Natural killer cell (primary cell): ENCODE measurements at places on chromosomes 4 and X.

GRCh38 chrX:151384807-151385206 lies 12.2 kb upstream of the VMA21 start:
- no peak for DNase-seq

DNA sequence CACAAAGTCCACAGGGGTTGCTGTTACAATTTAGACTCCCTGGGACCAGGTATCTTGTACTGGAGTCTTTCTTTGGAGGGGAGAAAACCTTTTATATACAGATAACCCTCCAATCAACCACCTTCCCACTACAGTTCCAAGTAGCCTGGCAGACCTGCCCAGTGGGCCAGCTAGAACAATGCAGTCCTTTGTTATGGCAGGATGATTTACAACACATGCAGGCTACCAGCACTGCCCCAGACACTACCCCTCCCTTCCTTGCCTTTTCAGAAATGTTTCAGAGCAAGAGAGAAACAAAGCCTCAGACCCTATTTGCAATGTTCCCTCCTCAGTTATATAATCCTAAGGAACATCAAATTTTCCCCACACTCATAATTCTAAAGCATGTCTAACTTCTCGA lies 11.1 kb downstream of the RASL11B start:
- no peak for DNase-seq

DNA sequence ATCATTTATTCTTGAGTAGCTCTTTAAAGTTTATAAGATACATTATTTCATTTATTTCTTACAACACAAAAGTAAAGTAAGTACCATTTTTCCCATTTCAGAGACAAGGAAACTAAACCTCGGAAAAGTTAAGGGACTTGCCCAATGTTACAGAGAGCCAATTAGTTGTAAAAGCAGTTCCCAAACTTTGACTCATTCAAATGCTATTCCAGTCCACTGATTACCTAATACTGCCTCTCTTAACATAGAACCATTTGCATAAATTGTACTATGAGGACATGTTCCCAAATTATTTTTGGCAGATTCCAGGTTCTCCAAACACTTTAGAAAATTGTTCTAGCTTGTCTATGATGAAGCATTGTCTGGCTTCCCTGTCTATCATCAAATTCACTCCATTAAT lies 45.6 kb upstream of the GRIA3 start:
- DNase-seq = no peak

- DNase-seq = no peak
These were observed 5.9 kb downstream of the MRFAP1L1 start for GRCh38 chr4:6703786-6704185.

- DNase-seq = no peak
These were observed 52.7 kb upstream of the ZCCHC13 start for GRCh38 chrX:74251006-74251930.

- peak; percentile 71 for DNase-seq
These were observed 22.6 kb downstream of the SLC25A4 start for GRCh38 chr4:185165605-185166063.

- DNase-seq = no peak
These were observed 241.4 kb upstream of the ANXA3 start for GRCh38 chr4:78310007-78310739.

- DNase-seq = no peak
These were observed 204.8 kb downstream of the PDGFC start for GRCh38 chr4:156766846-156767245.

GRCh38 chr4:152165146-152165545 lies 370.7 kb downstream of the FBXW7 start:
- no peak for DNase-seq

GRCh38 chr4:163967263-163967662 lies 472.8 kb downstream of the TMA16 start:
- no peak for DNase-seq

GRCh38 chrX:134670134-134670924 lies 12.1 kb upstream of the PLAC1 start:
- no peak for DNase-seq

GRCh38 chrX:94662689-94663088 lies 988.7 kb downstream of the FAM133A start:
- DNase-seq = no peak

DNA sequence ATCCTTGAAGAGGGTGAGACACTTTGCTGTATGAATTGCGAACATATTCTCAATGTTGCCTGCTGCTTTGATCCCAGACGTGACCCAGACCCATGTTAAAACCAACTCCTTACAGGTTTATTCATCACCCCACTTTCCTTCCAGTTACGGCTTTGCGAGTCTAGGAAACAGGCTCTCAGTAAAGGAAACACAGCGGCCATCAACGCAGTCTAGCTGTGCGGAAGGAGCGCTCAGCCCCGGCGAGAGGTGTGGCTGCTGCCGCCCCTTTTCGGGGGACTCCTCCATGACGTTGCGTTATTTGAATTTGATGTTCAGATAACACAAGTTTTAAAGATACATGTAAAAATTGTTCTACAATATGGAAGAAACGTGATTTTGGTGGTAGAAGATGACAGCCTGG lies 206.4 kb upstream of the FAT1 start:
- DNase-seq = no peak

DNA sequence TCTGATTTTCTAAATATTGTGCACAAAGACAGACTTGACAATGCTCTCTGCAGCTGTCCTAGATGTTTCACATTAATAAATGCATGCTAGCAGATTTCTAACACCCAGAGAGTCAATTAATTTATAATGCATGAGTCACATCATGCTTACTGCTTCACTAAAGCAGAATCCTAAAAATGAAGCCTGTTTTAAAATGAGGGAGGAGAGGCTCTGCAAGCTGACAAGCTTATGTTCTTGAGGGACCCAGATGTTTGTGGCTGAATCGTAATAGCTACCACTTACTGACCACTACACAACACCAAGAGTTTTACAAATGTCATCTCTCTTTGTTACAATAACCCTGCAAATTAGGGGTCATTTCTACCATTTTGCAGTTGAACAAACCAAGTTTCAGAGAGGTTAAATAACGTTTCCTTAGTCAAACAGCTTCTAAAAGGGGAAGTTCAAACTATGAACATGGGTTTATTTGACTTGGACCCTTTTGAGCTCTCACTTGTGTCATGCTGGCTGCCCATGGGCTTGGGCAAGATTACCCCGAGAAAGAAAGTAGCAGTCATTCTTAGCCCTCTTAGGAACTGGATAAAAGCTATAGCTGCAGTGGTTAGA lies 262.7 kb upstream of the ETNPPL start:
- no peak for DNase-seq

GRCh38 chrX:25015486-25016360 lies at the start of gene ARX:
TSS of gene ARX (minus strand) at chrX:25015965. CDS start at chrX:25015737, 228 bp downstream.
- peak; percentile 32 for DNase-seq

DNA sequence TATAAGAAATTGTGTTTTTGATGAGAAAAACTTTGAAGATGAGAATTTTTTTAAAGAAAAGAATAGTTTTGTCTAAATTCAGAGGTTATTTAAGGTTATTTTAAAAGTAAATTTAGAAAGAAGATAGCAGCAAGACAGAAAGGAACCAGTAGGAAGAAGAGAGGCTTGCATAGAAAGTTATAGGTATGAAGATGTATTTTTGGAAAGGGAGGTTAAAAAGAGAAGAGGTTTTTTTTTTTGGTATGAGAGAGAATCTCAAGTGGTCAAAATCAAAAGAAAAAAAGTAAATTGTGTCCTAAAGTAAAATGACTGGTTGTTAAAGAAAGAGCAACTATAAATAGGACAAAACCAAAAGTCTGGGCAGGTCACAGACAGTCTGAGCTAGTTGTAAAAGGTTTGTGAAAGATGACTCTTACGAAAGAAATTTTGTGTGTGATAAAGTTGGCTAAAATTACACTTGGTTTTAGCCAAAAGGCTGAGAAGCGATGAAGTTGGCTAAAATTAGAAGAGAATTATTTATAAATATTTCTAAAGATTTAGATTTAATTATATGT lies 16.4 kb upstream of the EIF4E start:
- no peak for DNase-seq
